ENCODE measurements at places on chromosomes 12 and 14.
A peak's percentile ranks its signal among the peaks of the same experiment; 100 is the strongest.

GRCh38 chr12:52434760-52435530 lies 774 bp upstream of the KRT75 start:
- no peak for DNase-seq

DNA sequence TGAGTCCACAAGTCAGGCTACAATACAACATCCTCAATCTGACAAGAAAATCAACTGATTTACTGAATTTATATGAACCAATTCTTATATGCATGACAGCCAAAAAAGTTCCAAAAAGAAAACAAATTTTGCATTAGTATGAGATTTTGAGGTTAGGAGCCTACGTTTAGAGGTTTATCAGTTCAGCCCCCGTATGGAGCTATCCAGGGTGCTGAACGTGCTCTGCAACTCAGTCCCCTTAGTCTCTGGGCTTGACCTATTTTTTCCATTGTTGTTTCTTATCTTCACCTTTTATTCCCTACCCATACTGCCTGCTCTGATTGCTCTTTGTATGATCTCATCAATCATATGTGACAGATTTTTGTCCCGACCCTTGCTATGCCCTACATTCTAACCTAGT lies 693.0 kb downstream of the NRXN3 start:
- DNase-seq: peak; percentile 25

- no peak for DNase-seq
Measured at GRCh38 chr14:21264025-21264801, 5.0 kb downstream of the HNRNPC start.

DNA sequence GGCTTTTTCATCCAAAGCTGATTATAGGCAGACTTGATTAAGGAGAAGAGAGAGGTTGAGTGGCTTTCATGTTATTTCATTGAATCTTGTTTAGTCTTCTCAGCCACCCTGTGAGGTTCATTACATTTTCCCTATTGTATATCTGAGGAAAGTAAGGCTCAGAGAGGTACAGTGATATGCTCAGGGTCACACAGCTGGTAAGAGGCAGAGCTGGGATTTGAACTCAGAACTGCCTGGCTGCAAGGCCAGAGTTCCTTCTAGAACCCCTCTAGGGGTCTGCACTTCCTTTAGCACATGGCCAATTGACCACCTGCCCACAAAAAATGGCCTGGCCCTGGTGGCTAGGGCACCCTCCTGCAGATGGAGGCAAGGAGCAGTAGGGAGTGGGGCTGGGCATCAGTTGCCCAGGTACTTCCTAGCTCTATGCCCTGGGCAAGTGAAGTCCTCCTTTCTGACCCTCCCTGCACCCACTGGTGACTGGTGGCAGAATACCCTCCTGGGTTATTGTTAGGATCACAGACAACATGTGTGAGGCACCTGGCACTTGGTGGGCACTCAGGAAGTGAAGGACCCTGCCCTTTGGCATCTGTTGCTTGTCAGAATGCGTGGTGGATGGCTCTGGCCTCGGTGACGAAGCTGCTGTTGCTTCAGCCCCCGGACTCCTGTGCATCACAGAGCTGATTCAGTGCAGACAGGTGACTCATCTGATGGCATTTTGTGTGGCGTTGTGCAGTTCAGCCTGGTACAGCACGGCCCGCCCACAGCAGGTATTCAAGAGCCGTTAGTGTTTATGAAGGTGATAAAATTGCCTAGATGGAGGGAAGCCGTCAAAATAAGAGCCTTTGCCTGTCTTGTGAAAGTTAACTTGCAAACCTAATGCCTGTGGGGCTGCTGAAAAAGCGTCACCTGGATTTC lies 115.8 kb downstream of the SLC25A47 start:
- DNase-seq: peak; percentile 86

GRCh38 chr14:50714450-50715073 lies 46.5 kb upstream of the SAV1 start:
- peak; percentile 41 for DNase-seq

GRCh38 chr14:74697543-74697942 lies 15.3 kb downstream of the AREL1 start:
- peak; percentile 52 for DNase-seq

DNA sequence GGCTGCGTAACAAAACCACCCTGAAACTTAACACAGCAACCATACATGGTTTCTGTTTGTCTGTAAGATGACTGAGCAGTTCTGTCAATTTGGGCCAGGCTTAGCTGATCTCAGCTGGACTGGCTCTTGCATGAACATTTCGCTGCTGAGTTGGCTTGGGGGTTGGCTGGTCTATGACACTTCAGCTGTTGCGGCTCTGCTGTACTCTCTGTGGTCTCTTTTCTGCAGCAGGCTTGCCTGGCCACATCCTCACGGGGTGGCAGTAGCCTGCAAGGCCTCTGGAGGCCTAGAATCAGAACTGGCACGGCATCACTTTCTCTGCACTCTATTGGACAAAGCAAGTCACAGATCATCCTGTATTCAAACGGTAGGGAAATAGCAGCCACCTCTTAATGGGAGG lies 216.2 kb downstream of the BCL11B start:
- DNase-seq: no peak

DNA sequence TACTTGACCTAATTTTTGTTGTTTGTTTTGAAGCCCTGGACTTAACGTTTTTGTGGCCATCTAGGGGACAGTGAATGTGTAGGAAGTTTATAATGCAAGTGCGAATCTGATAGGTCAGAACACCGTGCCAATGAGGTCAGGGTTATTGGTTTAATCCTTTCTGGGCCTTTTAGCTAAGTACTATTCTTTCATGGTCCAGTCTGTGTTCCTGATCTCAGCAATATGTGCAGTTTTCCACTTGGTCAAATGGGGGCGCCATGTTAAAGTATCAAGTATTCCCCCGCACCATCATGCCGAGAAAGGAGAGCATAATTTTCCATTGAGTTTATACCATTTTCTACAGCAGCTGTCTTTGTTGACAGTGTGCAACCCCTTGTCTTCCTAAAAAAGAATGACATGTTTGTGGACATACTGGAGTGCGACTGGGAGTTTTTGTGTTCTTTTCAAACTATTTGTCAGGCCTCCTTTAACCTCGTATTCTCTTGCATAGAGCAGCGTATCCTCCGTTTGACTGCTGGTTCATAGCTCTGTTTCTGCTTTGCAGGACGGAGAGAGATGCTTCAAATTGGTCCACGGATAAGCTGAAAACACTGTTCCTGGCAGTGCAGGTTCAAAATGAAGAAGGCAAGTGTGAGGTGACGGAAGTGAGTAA lies 1.3 kb downstream of the AHSA1 start:
- peak; percentile 85 for DNase-seq

DNA sequence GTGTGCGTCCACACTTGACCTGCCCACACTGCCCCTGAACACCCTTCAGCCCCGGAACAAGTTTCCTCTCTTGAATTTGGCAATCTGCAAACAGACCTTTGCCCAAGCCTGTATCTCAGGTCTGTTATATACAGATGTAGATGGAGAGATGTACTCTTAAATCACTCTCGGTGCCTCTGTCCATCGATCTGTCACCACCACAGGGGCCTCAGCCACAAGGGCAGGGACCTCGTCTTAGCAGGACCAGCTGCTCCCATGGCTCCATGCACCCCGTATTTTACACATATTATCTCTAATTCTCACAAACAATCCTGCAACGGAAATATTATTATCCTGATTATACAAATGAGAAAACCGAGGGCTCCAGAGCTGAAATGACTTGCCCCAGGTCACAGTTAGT lies 313.4 kb downstream of the BCL11B start:
- DNase-seq: no peak

DNA sequence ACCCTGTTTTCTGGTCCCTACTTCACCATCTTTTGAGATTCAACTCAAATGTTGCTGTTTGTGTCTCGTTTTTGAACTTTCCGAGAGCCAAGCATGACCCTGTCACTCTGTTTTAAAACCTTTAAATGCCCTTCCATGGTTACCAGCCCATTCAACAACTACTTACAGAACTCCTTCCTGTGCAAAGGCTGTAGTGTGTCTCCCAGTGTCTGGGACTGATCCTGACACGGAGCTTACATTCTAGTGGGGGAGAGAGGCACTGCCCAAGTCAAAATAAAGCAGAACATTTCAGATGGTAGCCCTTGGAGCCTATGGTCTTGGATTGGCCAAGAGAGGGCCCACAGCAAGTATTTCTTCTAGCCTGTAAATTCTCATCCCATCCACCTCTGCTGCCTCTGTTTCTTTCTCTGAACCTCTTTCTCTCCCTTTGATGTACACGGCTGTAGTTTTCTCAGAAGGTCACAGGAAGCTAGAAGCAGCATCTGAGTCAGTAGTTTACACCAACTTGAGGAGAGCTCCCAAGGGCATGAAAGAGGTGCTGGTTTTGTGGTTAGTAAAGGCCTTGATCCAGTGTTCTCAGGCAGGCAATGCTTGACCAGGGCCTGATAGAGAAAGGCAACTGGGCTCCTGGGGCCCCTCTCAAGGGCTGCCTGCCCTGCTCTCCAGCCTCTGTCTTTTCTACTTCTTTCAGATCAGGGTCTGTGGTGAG lies 42.3 kb upstream of the SLC24A4 start:
- no peak for DNase-seq

DNA sequence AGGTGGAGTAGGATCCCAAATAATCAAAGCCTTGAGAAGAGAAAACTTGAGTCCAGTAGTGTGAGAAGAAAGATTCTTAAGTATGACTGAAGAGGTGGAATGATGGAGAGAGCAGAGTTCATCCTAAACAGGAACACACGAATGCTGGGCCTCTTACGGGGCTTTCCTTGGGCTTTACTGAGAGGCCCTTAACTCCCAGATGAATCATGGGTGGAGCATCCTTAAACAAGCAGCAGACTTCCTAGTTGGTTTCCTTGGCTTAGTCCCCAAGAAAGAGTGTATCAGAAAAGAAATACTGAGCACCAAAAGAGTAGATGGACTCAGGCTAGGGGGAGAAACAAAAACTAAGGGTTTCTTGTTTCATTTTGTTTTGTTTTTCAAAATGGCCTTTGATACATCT lies 132.5 kb downstream of the GPR135 start:
- peak; percentile 92 for DNase-seq

DNA sequence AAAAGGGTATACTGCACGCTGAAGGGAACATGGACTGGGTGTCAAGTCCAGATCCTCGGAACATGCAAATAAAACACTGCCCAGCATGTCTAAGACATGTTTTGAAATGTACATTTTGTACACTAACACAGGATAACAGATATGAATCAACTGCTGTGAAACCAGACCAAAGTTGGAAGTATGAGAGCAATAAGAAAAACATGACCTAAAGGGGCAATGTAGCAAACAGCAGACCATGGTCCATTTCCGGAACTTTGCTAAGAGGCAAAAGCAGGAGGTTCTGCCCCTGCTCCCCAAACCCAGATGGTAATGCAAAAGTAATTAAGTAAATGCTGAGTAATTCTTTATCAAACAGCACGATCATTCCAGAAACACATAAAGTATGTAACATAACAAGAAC lies 125.2 kb downstream of the SLC25A21 start:
- DNase-seq: no peak

- DNase-seq: peak; percentile 8
Measured at GRCh38 chr12:56931474-56931978, 2.7 kb downstream of the SDR9C7 start.

GRCh38 chr12:128137140-128137539 lies 129.8 kb upstream of the TMEM132C start:
- DNase-seq: no peak

- DNase-seq: no peak
Measured at GRCh38 chr14:102086709-102086971, 204 bp downstream of the HSP90AA1 start.

- no peak for DNase-seq
Measured at GRCh38 chr12:123938679-123939480, 33.8 kb downstream of the CCDC92 start.
